ENCODE measurements at places on chromosomes 4 and X.

DNA sequence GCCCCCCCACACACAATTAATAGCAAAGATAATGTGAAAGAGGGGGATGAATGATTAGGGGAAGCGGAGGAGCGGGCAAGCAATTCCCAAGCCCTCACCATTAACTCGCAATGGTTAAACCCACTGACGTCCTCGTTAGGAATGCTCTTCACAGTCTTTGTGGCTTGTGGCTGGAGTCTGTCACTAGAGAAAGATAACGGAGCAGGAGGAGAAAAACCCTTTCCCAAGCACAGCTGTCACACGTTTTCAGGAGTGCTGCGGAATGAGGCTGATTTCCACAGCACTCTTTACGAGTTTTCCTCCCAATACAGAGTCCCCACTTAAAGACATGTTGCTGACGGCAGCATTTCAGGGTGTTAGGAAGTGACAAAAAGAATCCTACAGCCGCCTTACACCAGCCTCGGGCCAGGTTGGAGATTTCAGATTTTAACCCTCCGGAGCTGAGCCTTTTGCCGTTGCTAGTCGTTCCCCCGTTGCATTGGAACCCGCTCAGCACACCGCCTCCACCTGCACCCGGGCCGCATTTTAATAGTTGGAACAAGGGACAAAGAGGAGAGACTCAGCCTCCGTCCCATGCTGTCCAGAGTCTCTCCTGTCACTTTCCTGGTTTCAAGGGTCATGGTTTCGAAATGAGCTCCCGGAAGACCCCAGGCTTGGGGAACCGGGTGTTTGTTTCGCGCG, 92.2 kb downstream of the GEMIN8 start:
- no peak for DNase-seq

DNA sequence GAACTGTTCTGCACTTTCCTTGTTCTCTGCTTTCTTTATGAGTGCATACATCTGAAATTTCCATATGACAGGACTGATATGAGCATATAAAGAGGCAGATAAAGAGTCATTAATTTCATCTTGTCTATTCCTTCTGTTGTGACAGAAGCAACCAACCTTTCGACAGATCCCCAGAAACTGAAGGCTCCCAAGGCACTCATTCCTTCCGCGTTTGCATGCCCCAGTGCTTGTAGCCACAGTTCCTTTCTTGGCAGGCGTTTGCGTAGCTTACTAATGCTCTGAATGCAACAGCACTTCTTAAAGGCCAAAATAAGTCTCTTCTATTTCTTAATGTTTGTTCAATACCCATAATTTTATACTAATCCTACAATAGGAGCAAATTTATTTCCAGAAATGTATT, 94.0 kb upstream of the TBL1X start:
- DNase-seq: no peak

- peak; percentile 17 for DNase-seq
Measured at GRCh38 chrX:97310373-97310772, 426.7 kb downstream of the RPA4 start.

GRCh38 chr4:43049326-43049725, 156.8 kb downstream of the GRXCR1 start:
- no peak for DNase-seq

DNA sequence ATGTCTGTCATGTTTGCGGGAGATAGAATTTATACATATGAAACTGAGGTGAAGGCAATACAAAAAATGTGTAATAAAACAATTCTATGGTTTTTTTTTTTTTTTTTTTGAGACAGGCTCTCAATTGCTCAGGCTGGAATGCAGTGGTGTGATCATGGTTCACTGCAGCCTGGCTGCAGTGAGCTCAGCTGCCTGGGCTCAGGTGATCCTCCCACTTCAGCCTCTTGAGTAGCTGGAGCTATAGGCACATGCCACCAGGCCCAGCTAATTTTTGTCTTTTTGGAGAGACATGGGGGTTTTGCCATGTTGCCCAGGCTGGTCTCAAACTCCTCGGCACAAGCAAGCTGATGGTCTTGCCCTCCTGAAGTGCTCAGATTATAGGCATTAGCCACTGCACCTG, 10.1 kb downstream of the RADX start:
- no peak for DNase-seq

DNA sequence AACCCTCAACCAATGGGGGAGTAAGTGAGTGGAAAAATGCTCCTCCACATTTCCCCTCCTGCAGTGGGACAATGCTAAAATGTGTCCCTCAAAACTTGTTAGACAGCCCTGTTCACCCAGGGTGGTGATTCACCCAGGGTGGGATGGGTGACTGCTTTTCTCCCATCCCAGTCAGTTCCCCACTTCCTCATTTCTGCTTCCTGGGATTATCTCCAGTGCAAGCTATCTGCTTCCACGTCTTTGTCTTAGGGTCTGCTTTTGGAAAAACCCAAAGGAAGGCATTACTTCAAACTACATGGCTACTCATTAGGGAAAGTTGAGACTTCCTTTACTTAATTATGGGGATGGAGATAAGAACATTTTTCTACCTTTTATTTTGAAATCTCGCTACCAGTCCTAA, 45.5 kb downstream of the ETNPPL start:
- no peak for DNase-seq

- no peak for DNase-seq
Measured at GRCh38 chrX:125219852-125220251, 99.8 kb upstream of the TEX13C start.

DNA sequence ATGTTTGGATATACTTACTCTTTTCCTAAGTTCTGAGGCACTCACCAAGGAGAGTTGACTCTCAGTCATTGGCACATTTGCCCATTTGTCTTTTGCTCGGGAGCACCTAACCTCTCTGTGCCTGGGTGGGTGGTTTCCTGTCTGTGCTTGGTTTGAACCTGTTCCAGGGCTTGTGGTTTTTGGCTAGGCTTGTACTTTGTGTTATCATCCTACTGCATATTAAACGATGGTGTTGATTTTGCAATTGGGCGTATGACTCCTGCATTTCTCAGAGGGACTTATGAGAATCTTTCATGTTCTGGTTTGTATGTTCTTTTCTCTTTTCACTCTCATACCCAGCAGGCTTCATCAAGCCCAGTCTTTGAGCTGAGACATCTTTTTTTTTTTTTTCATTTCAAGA, 161.7 kb downstream of the BTC start:
- peak; percentile 63 for DNase-seq

GRCh38 chr4:8165374-8165896, 6.8 kb upstream of the ABLIM2 start:
- no peak for DNase-seq

GRCh38 chr4:2817701-2818350, 24.9 kb downstream of the SH3BP2 start:
- DNase-seq: no peak

- no peak for DNase-seq
Measured at GRCh38 chrX:48591255-48591791, 6.0 kb upstream of the WDR13 start.

- DNase-seq: no peak
Measured at GRCh38 chr4:185464183-185464582, 7.3 kb downstream of the CCDC110 start.

GRCh38 chr4:52838729-52839586, 23.2 kb upstream of the RASL11B start:
- no peak for DNase-seq

DNA sequence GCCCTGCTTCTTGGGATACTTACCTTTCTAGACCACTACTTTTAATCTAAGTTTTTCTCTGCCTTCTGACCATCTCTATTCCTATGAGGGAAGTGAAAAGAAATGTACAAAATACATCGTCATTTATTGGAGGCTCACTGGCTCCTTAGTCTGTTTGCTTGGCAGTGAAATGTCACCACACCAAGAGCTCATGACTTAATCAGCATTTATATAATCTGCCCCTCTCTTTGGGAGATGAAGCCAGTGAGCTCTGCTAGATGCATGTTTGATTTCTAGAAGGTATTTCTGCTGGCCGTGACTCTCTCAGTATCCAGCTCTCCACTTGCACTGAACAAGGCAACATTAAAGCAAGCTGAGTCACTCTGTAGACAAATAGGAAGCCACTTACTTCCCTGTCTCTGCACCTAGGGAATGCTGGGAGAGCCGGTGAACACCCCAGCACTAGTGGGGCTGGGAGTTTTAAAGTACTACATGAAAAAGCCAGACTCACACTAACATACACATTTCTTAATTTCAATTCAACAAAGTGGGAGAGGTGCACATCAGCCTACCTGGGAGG, 79.1 kb downstream of the MID1IP1 start:
- DNase-seq: no peak

DNA sequence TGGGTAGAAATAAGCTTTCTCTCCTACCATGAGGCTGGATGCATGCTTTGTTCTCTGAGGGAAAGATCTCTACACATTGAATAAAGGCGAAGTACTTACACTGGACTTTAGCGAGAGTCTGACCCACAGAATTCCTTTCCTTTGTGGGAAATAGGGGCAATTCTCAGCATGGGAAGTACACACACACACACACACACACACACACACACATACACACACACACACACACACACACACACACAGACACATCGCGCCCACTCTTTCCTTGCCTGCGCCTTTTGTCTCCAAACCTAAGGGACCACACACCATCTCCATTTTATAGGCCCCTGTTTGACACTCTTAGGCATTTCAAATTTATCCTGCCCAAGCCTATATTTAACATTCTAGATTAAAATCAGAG, 83.8 kb downstream of the LUZP4 start:
- no peak for DNase-seq

DNA sequence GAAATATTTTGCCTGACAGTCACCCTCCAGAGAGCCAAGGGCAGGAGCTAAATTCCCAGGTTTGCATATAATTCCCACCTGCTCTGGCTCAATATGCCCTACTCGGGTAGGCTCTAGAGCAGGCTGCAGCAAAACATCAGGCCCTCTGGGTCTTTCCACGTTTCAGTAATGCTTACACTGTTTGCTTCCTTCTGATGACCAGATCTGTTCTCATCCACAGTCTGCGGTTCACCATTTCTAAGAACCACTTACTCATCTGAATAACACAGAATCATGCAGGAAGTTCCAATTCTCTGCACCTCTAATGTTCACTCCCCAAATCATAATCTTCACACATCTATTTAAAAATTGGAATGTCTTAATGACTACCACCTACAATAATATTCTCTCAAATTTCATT, 141.4 kb downstream of the PPP3CA start:
- no peak for DNase-seq

DNA sequence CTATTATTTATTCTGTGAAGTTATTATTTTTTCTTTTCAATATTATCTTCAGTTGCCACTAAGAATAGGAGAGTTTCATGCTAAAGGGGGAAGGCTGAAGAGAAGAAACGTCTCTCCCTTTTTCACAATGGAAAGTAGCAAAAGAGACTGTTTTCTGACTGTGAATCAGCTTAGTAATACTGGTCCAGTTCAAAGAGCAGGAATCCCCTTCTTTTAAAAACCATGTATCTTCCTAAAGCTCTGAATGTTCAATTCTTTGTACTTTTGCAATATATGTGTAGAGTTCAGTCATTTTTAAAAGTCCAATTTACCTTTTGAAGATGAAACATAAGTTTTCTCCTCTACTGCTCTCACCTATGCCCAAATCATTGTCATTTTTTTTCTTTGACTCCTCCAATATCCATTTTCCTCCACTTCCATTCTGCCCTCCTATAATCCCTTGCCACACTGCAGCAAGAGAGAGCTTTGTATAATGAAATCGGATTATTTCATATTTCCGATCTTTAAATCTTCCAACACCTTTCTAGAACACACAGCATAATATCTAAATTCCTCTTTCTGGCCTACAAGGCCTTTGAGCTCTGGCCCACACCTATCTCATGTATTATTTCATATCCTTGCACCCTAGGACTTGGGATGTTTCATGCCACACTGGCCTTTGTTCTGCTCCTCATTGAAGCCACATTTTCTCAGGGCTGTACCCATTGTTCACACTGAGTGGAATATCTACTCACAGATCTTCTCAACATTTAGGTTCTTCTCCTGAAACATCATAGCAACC, 195.3 kb downstream of the CAMK2D start:
- DNase-seq: no peak

DNA sequence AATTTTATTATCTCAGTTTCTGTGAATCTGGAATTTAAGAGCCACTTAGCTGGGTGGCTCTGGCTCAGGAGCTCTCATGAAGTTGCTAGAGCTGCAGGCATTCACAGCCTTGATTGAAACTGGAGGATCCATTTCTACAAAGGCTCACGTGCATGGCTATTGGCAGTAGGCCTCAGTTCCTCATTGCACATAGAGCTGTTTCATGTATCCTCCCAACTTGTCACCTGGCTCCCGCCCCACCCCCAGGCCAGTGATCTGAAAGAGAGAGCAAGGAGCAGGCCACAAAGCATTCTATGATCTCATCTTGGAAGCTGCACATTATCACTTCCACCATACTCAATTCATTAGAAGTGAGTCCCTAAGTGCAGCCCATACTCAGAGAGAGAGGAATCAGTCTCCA, 18.5 kb upstream of the AP1AR start:
- no peak for DNase-seq

DNA sequence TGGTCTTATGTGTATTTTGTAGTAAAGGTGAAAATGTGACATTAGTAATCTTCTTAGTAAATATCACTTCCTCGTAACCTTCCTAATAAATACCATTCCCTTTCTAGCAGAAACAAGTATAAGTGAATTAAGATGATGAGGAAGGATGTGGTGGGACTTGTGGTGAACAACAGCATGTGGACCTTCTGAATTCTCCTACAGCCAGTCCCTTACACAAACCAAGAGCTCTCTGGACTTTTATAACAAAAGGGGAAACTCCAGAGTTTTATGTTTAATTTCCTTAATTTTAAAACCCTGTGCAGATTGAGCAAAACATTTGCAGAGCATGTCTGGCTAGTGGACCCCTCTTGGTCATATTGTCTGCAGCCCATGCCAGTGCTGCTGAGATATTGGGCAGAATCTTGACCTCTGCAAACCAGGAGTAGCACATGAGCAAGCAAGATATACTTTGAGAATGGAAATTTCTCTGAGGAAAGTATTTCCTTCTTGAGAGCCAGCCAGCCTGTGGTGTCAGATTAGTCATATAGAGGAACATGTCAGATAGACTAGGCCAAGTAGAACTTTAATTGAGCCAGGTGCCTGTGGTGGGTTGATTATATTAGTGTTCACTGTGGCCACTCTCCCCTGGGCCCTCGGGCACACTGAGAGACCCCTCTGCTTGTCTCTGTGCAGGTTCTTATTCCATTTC, 328.2 kb downstream of the DKK2 start:
- no peak for DNase-seq

GRCh38 chr4:158353541-158354304, 143.4 kb downstream of the TMEM144 start:
- DNase-seq: no peak

- no peak for DNase-seq
Measured at GRCh38 chr4:87014284-87014782, 79.5 kb downstream of the AFF1 start.

- DNase-seq: no peak
Measured at GRCh38 chr4:152460488-152460887, 75.4 kb downstream of the FBXW7 start.

DNA sequence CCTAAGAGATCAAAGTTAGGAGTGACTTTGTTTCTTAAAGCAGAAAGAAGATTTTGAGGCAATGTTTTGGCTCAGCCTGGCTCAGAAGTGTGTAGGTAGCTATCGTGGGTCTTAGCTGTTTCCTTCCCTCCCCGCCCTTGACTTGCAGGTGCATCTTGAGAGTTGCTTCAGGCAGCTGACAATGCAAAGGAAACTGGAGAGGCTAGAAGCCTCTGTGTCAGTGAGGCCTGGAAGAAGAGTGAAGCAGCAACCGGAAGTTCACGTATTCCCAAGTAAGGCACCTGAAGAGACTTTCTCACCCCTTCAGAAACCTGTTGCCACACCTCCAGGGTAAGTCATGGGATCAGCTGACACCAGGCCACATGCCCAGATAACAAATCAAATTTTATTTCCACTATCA, 10.6 kb upstream of the XKRX start:
- DNase-seq: no peak

All from keratinocyte (primary cell).